ENCODE measurements at places on chromosomes 16 and 17.
A peak's percentile ranks its signal among the peaks of the same experiment; 100 is the strongest.

- no peak for DNase-seq
Measured at GRCh38 chr17:57309479-57309878, 53.2 kb downstream of the MSI2 start.

DNA sequence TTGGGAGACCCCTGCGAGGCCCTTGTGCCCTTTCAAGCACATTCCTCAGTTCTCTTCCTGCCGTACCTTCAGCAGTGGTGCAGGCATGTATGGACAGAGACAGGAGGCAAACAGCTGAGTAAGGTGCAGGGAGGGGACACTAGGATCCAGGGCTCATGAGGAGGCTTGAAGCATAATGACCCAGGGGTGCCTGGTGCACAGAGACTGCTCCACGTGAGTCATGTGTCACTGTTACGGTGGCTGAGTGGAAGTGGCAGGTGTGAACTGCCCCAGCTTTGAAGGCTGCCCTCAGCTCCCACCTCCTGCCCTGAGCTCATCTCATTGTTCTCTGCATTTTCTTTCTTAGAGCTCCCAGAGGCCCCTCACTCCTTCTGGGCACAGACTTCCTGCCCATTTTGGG is 124.8 kb downstream of the NTN1 start:
- DNase-seq = no peak

- DNase-seq = no peak
Measured at GRCh38 chr17:19341641-19342610, 20.6 kb downstream of the B9D1 start.

GRCh38 chr16:78645657-78646056 is 546.2 kb downstream of the WWOX start:
- DNase-seq = no peak

GRCh38 chr17:38703742-38704605 is 1.1 kb upstream of the MLLT6 start:
- DNase-seq = peak; percentile 90

- no peak for DNase-seq
Measured at GRCh38 chr16:13333336-13333735, 431.9 kb downstream of the SHISA9 start.

DNA sequence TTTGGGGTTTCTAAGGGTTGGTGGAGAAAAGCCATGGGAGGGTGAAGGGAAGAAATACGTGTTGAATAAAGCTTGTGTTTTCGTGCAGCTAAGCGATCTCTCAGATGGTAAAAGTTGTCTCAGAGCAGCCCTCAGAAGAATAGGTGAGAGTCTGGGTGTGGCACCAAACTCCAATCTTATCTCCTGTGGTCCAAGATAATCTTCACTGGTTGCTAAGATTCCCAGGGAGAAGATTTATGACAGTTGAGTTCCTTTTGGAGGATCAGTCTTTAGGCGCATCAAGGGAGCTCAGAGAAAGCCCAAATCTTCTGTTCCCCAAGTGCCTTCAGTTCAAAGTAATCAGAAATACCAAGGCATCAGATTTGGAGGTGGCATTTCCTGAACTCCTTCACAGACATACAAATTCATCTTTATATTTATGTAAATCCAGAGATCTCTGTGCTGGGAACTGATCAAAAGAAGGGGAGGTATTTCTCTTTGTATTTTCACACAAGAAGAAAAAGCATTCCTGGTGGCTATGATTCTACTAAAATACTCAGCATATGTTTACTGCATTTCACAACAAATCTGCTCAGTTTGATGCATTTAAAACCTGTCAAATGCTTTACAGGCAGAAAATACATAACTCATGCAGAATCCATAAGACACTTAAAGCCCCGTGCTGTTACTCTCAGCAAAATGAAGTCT is 102.9 kb downstream of the ABCC12 start:
- DNase-seq = no peak

GRCh38 chr16:88409296-88410065 is 26.7 kb downstream of the ZNF469 start:
- no peak for DNase-seq

DNA sequence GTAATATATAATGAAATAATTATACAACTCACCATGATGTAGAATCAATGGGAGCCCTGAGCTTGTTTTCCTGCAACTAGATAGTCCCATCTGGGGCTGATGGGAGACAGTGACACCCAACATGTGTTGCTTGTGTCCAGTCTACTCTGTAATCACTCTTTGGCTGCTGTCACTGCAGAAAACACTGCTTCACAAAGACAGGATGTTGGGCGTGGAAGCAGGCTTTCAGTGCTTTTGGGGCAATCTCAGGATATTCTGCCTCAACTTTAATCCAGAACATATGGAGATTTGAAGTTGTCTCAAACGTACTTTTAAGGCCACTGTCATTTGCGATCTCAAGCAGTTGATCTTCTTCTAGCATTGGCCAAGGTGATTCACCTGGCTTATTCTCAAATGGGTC is 94.9 kb downstream of the CYTH1 start:
- DNase-seq = no peak

GRCh38 chr16:56121156-56121500 is 70.2 kb upstream of the GNAO1 start:
- no peak for DNase-seq

DNA sequence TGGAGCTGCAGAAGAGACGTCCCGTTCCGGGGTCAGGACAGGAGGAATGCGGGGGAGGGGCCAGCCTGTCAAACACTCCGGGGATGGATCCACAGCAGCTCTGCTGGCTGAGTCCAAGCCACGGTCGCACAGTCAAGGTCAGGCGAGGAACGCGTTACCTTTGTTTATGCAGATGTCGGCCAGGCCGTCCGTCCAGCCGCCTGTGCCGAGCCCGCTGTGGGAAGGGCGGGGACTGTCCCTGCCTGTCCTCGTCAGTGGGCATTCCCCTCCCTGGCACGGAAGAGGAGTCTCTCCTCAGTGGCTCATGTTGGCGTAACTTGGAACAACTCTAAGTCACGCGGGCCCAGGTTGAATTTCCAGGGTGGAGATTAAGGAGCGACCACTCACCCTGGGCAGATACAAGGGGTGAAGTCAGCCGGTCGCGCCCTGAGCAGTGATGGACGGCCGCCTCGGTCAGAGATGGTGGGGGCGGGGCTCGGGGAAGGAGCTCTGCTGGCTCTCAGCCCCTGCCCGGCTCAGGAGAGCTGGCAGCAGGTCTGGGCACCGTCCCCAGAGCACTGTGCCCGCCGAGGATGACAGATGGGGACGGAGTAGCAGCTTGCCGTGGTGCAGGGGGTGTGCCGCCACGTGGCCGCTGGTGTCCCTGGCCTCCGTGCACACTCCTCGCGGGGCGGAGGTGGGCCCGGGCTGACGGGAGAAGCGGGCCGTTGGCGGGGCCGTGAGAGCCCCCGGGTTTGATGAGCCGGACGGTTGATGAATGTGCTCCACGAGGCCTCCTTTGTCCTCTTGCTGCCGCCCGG is 7.3 kb downstream of the CACNA1H start:
- no peak for DNase-seq

DNA sequence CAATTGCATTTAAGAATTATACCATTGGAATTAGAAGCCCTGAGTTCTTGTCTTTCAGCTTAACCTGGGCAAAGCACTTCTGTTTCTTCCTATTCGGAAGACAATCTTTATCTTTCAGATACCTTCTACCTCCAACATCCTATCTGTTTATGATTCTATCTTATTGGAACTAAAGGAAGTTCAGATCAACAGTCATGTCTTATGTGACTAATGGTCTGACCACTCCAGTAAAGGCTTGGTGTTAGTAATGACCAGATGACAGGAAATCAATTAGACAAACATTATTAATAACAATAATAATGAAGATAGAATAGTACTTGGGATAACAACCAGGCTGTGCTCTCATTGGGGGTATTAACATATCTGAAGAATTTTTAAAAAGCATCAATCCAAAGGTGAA is 11.3 kb downstream of the HS3ST3A1 start:
- no peak for DNase-seq

DNA sequence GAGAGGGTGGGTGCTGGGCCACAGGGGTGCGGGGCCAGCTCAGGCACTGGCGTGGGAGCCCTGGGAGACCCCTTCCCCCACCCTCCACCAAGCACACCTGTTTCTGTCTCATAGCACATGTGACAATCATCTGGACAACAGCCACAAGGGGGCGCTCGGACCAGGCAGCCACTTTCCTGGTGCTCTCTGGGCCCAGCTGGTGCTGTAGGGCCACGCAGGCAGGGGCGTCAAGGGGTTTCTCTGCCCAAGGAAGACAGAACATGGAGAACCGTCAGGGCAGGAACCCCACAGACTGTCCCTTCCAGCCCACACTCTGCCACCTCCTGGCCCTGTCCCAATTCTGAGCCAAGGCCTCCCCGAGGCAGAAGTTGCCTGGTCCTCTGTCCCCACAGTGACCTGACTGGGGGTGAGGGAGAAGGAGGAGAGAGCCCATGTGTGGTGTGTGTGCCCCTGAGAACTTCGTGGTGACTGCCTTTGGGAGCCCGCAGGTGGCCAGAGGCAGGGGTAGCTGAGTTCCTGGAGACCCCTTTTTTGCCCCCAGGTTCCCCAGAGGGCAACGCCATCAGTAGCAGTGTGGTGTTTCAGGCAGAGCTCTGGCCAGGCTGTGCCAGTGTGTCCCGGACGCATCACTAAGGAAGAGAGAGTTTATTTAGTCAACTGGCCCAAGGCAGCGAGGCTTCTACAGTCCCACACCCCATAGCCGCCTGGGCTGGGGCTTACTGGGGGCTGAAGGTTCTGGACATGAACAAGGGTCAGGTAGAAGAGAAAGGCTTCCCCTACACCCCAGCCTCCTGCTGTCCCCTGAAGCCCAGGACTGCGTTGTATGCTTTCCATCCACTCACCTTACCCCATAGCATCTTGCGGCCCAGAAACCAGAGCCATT is 3.1 kb upstream of the SETD6 start:
- DNase-seq = peak; percentile 80

GRCh38 chr17:63928172-63928666 is 3.9 kb downstream of the CD79B start:
- DNase-seq = no peak

- no peak for DNase-seq
Measured at GRCh38 chr17:61368832-61369450, 30.7 kb upstream of the TBX2 start.

DNA sequence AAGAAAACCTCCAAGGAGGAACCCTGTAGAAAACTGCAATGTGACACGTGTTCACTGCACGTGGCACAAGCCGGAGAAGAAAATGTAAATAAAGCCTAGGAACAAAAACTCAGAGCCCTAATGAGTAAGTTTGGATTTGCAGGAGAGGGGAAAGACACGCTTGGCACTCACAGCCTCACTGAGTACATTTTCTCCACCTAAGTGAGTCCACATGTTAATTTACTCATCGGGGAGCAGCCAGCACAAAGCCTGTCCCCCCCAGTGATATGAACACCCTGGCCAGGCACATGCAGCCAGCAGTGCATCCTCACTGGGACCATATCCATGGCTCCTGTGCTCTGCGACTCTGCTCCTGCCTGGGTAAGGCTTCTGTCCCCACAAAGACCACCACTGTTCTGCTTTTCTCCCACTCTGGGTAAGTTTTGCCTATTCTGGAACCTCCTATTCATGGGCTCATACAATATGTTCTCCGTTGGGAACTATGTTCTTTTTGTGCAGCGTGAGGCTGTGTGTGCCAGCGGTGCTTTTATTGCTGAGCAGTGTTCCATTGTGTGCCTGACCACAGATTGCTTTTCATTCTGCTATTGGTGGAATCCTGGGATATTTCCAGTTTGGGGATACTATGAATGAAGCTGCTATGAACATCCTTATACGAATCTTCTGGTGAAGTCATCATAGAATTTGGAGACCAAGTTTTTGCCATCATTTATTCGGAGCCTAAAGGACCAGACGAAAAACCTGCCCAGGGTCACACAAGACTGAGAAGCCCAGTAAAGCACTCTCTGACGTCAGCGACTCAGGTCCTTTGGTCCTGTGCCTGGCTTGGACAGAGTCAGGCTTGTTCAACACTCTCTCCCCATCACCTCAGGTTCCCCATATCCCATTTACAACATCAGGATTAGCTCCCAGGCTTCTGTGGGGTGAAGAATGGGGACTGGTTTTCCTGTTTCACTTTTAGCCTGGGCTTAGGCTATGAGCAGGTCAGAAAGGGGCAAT is 53.3 kb downstream of the RNF112 start:
- DNase-seq = no peak

- no peak for DNase-seq
Measured at GRCh38 chr16:11133344-11133943, 122.6 kb downstream of the SOCS1 start.

- DNase-seq = peak; percentile 67
Measured at GRCh38 chr17:56653877-56654276, 60.4 kb downstream of the NOG start.

GRCh38 chr17:79951361-79952264 is 84.1 kb downstream of the TBC1D16 start:
- peak; percentile 24 for DNase-seq

Data from GM13977 (cell line).